Naive thymus-derived CD4-positive, alpha-beta T cell (primary cell): ENCODE measurements at places on chromosomes 3 and 15. TPM values are rescaled to one million over a fixed set of nuclear protein-coding genes. Genes with fewer than 3 reads are reported as not detected.

DNA sequence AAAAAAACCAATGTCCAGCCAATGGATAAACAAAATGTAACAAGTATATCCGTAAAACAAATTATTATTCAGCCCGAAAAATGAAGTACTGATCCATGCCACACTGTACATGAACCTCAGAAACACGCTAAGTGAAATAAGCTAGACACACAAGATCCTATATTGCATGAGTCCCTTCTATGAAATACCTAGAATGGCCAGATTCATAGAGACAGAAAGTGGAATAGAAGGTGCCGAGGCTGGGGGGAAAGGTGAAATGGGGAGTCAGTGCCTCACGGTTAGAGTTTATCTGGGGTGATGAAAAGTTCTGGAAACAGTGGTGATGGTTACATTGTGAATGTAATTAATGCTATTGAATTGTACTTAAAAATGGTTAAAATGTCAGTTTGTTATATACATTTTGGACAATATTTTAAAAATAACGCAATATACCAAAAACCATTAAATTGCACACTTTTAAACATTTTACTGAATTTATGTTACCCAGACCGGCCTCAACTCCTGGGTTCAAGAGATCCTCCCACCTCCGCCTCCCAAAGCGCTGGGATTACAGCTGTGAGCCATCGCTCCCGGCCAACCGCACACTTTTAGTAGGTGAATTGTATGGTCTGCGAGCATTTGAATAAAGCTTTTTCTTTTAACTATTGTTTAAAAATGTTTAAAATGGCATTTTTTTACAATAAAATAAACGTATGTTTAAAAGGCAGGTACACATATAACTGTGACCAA lies 2.1 kb downstream of the RNF168 start:
- DNase-seq, result no peak

SHQ1 gene
- polyA plus RNA-seq, result 20.3 TPM

- DNase-seq, result no peak
Measured at GRCh38 chr3:171991166-171991565, 48.2 kb upstream of the FNDC3B start.

DNA sequence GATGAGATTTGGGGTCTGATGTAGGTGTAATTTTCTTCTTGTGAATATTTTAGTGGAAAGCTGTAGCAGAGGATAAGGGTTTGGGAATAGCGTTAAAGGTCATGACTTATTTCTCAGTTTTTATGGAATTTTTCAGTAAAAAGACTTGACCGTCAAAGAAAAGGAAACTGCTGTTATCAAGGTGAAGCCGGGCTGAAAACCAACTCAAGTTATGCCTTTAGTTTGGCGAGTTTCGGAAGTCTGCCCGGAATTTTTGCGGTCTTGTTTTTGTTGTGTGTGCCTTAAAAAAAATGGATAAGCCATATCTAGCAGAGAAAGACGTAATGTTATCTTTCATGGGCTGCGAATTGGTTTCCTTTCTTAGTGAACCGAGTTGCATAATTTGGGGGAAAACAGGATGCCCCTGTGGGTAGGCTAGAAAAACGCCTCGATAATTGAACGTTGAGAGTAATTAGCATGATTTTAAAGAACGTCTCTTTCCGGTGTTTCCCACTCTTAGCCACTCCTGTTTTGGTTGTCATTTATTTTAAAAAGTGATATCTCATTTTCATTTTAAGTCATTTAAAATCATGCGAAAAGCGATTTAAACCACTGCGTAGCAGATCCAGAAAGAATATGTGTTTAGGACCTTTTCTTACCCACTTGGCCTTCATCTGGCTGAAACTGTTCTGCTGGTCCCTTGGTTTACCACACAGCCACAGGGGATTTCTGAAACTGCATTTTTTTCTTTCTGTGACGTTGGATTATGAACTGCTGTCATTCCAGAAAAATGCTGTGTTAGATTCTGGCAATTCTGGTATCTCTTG lies 1.1 kb downstream of the NFKBIZ start:
- peak; percentile 90 for DNase-seq

DNA sequence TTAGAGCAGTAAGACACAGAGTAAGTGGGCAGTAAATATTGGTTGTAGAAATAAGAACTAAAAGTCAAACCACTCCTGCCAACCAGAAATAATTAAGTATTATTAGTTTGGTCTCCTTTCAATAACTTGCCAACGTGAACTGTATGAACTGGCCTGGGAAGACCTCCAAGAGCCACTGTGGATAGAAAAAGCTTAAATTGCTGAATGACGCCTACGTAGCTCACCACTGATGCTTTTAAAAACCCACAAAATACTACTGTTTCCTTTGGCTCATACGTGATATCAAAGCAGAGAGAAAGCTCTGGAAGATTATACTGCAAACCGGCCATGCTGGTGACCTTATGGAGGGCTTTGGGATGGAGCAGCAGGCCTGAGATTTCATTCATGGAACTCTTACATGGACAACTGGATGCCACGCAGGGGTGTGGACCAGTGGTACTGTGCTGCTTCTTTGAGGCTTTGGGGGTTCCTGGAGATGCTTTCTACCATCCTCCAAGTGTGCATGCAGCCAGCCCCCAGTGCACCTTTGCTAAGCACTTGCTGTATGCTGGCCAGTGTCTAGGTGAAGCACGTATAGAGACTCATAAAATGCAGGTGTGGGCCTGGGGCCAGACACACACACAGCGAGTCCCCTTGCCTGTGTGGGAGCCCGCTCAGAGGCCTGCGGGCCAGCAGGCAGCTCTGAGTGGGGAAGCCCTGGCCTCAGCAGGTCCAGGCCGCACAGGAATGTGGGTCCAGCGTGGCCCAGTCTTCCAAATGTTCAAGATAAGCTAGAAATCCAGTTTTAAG lies 66.8 kb downstream of the ABTB1 start:
- DNase-seq, result no peak

DNA sequence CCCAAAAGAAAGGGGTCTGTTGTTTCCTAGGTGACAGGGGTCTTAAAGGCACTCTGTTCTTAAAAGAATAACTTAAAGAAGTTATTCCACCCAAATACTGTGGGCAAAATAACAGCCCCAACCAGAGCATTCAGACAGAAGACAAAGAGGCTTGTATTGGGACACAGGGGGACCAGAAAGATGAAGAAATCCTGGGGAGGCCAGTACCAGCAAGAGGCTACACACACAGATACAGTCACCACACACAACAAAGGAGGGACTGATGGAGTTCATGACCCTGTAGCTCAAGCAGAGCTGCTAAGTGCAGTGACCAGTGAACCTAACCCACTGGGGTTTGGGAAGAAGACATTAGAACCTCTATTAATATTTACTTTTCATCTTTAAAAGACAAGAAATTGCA lies 59.0 kb downstream of the MTHFS start:
- no peak for DNase-seq

DNA sequence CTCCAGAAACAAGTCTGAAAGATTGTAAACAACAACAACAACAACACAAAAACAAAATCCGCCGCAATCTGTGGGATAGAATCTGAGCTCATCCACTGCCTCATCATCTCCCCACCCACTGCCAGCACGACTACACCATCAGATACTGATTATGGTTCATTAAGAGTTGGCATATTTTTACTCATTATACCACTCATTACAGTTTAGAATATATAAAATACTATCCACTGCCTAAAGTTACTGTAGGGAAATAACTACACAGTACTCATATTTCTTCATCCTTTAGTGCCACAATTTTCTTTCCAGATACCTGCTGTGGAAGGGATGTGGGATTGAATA lies 152.5 kb upstream of the PEX5L start:
- DNase-seq, result no peak

DNA sequence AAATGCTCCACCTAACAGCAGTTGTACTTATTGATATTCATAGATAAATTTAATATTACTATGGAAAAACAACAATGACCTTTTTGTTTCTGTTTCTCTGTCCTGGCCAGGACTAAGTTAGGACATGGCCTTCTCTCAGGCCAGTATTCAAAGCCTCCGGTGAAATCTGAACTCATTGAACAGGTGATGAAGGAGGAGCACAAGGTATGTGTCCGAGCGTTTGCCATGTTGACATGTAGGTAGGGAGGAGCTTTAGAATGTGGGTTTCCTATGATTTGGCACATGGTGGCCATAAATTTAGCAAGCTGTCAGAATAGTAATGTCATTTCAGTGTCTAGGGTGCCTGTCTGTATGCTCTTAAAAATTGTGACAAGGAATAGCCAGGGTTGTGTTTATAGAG lies 77.7 kb downstream of the USP13 start:
- no peak for DNase-seq
